ENCODE measurements at places on chromosomes 2 and 18.

- no peak for DNase-seq
Observed at GRCh38 chr2:206846331-206846730, 80.9 kb downstream of the FASTKD2 start.

DNA sequence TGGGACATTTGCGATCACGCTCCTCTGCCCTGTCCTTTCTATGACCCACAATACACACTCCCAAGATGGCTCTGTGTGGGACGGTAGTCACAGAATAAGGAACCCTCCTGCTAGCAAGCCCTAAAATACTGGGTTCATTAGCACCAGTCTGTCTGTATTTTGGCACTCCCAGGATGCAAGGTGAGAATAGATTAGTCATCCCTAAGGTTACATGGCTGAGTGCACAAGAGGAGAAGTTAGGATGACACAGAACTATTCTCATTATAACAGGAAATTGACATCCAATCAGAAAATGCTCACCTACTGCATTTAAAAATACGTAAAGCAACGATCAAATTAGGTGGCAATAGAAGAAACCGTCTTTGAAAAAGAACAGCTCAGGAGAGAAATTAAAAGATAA is 590.2 kb downstream of the EPHA4 start:
- no peak for DNase-seq

DNA sequence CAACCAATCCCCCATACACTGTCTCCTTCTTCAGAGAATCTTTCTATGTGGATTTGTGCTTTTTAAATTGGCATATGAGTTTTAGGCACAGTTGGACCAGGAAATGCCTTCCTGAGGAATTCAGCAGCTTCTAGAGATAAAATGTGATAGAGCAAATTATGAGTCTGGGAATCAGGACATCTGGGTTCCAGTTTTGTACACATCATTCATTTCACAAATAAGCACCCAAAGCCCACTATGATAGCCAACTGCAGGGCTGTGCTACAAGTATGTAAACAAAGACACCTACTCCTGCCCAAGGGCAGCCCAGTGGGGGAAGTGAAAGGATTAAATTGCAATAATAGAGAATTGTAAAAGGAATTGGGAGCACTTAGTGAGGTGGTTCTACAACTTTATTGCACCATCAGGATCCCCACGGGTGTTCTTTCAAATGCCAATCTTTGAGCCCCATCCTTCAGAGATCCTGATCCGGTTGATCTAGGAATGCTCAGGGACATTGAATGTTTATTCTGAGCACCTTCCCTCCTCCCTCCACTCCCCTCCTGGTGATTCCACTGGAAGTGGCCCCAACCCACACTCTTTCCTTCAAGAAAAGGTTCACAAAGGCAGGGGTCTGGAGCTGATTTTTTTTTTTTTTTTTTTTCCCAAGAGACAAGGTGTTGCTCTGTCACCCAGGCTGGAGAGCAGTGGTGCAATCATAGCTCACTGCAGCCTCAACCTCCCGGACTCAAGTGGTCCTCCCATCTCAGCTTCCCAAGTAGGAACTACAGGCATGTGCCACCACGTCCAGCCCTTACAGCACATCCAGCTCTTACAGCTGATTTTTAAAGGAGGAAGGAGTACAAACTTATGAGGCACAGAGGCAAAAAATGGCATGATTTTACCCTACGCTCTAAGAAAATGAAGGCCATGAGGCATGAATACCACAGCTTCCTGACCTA is 11.1 kb upstream of the KCMF1 start:
- no peak for DNase-seq

DNA sequence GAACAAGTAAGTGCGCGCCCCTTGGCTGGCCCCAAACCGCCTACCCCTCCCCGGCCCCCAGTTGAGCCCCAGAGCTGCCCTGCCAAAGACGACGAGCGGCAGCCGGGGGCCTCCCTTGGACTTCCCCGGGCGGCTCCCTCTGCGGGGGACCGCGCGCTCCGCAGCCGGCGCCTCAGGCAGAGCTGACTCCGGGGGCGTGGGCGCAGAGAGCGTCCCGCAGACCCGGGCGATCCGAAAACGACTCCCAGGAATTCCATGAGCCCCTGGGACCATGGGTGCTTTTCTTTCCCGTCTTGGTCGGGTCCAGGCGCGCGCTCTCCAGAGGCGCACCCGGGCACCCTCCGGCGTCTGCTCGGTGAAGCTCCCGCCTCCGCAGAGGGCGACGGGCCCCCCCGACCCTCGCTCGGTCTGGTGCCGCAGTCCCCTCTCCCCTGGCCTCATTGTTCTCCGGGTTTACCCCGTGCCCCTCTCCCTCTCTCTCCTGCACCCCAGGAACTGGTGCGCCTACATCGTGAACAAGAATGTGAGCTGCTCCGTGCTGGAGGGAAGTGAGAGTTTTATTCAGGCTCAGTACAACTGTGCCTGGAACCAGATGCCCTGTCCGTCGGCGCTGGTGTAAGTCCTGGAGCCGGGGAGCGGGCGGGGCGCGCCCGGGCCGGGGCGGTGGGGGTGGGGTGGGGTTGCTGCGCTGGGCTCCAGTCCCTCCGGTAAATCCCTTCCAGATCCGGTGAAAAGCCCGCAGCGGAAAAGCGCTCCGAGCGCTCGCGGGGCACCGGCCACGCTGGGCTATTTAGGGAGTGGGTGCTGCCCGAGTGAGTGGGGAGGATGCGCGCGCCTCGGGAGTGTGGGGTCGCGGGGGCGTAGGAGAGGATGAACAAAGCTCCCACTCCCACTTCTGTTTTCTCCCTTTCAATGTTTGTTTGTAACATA is 776 bp downstream of the EMILIN2 start:
- no peak for DNase-seq

Data from hematopoietic multipotent progenitor cell treated with erythropoietin and hydrocortisone succinate and interleukin-3 and kit ligand, for 15 days (in vitro differentiated cells).